ENCODE measurements at places on chromosomes 1 and 21.

- no peak for DNase-seq
- H3K27me3 ChIP-seq: no peaks in the 10 kb centered on the region
- peaks cover 10% of the 10 kb centered on the region for H3K36me3 ChIP-seq
- no peaks in the 10 kb centered on the region for H3K4me1 ChIP-seq
These were observed 8.0 kb upstream of the YBX1 start for GRCh38 chr1:42674214-42674613.

DNA sequence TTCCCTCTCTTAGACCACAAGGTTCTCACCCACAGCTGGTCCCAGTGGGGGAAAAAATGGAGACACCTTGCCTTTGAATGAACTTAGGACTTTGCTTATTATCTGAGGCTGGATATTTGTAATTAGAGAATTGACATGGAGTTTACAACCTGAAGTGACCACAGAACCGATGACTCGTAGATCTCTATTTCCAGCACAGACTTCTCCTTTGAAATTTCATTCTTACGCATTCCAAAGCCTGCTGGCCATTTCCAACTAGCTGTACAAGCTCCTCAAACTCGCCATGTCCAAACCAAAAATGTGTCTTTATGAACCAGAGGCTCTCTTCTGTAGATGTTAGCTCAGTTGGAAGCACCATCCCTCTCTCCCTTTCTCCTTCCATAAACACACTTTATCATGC is 12.0 kb downstream of the RAB7B start:
- no peak for DNase-seq
- H3K4me3 ChIP-seq: no peak overlapping the region
- no peaks in the 10 kb centered on the region for H3K27me3 ChIP-seq
- no peaks in the 10 kb centered on the region for H3K4me1 ChIP-seq
- no peak overlapping the region for H3K27ac ChIP-seq

GRCh38 chr1:166354406-166354805 is 187.6 kb upstream of the FAM78B start:
- no peaks in the 10 kb centered on the region for H3K27me3 ChIP-seq
- H3K4me1 ChIP-seq: no peaks in the 10 kb centered on the region
- no peak overlapping the region for H3K4me3 ChIP-seq
- DNase-seq: no peak
- no peak overlapping the region for H3K27ac ChIP-seq

GRCh38 chr1:78619032-78619431 is 1.2 kb upstream of the IFI44L start:
- DNase-seq: no peak
- peak overlapping the region; percentile 85 for H3K27ac ChIP-seq
- peak overlapping the region; percentile 36 for H3K4me3 ChIP-seq

DNA sequence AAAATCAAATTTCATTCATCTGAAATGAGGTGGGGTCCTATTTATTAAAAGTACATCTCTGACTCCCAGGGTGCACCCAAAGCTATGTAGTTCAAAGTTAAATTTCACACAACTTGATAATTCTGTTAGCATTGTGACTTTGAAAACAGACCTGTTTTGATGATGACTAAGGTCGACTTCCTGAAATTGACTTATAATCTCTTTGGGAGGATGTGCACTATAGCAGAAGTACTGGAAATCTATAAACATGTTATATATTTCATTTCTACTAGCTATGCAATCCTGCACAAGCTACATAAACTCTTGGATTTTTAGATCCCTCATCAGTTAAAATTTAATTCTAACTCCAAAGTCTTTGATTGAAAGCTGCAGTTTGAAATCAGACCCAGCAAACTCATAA is 507.6 kb downstream of the NEGR1 start:
- H3K4me1 ChIP-seq: no peaks in the 10 kb centered on the region
- H3K27me3 ChIP-seq: no peaks in the 10 kb centered on the region
- no peaks in the 10 kb centered on the region for H3K36me3 ChIP-seq
- no peak overlapping the region for H3K27ac ChIP-seq
- H3K4me3 ChIP-seq: no peak overlapping the region

GRCh38 chr1:53285969-53286760 is 41.7 kb downstream of the LRP8 start:
- H3K27ac ChIP-seq: no peak overlapping the region
- H3K4me1 ChIP-seq: no peaks in the 10 kb centered on the region
- no peaks in the 10 kb centered on the region for H3K36me3 ChIP-seq
- H3K4me3 ChIP-seq: no peak overlapping the region
- DNase-seq: no peak

DNA sequence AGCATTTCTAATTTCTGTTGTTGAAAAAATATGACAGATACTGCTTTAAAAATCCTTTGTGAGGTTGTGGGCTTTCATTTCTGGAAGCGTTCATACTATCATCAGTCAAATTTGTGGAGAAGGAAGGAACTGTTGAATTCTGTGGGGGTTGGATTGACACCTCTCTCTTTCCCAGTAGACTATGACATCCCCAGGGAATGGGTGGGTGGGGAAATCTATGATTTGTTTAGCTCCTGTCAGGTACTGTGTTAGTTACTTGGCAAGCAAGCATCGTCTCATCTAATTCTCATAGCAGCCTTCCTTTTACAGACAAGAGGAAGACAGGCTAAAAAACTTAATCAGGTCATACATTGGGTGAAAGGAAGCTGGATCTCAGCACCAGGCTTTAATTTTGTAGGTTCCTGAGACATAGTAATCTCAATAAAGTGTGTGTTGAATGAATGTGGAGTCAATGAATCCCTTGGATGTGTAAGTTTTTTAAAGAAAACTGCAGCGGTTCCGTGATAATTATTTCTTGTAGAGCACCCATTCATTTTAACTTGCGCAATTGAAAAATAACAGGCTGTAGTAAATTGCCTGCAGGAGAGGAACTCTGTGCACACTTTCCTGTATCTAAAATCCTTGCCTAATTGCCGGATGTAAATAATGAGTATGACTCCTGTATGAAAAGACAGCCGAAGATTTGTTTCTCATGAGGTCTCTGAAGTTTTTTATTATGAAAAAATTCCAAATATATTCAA is 60.6 kb downstream of the MYOM3 start:
- DNase-seq: no peak
- no peaks in the 10 kb centered on the region for H3K36me3 ChIP-seq
- H3K27me3 ChIP-seq: no peaks in the 10 kb centered on the region
- no peaks in the 10 kb centered on the region for H3K4me1 ChIP-seq

- DNase-seq: peak; percentile 36
- no peaks in the 10 kb centered on the region for H3K27me3 ChIP-seq
- H3K36me3 ChIP-seq: no peaks in the 10 kb centered on the region
- H3K4me1 ChIP-seq: peaks cover 16% of the 10 kb centered on the region
- no peak overlapping the region for H3K4me3 ChIP-seq
- no peak overlapping the region for H3K27ac ChIP-seq
These were observed 46.3 kb downstream of the AGPAT3 start for GRCh38 chr21:43911015-43911934.

DNA sequence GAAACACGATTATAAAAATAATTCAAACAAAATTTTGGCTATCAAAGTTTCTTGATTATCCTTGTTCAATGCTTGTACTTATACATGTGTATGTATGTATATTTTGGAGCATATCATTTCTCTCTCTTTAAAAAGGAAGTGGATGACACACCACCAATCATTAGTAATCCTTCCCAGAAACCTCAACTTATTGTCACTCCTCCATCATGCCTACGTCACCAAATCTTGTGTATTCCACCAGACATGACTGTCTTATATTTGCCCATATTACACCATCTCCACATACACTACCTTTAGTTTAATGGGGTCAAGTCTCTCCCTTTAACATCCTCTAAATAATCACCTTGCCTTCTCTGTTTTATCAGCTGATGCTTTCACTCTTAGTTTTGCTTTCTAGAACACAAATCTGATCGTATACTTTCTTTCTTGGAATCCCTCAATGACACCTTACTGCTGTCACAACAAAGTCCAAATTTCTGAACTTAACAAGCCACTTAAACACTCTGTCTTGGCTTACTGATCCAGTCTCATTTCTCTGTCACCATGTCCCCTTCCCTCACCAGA is 124.0 kb downstream of the BRINP3 start:
- no peak overlapping the region for H3K4me3 ChIP-seq
- H3K27ac ChIP-seq: no peak overlapping the region
- H3K36me3 ChIP-seq: no peaks in the 10 kb centered on the region
- DNase-seq: no peak
- H3K4me1 ChIP-seq: no peaks in the 10 kb centered on the region

- no peak overlapping the region for H3K27ac ChIP-seq
- no peaks in the 10 kb centered on the region for H3K36me3 ChIP-seq
- no peaks in the 10 kb centered on the region for H3K4me1 ChIP-seq
- no peak for DNase-seq
These were observed 58.2 kb upstream of the LRRC8B start for GRCh38 chr1:89466307-89466930.

GRCh38 chr21:41338455-41338854 is 21.9 kb downstream of the FAM3B start:
- H3K4me1 ChIP-seq: no peaks in the 10 kb centered on the region
- H3K4me3 ChIP-seq: no peak overlapping the region
- H3K36me3 ChIP-seq: no peaks in the 10 kb centered on the region
- H3K27me3 ChIP-seq: peaks cover 5% of the 10 kb centered on the region

- no peak overlapping the region for H3K4me3 ChIP-seq
- H3K36me3 ChIP-seq: no peaks in the 10 kb centered on the region
- H3K27ac ChIP-seq: no peak overlapping the region
- no peaks in the 10 kb centered on the region for H3K4me1 ChIP-seq
These were observed 170.4 kb downstream of the VAV3 start for GRCh38 chr1:107794571-107794970.

DNA sequence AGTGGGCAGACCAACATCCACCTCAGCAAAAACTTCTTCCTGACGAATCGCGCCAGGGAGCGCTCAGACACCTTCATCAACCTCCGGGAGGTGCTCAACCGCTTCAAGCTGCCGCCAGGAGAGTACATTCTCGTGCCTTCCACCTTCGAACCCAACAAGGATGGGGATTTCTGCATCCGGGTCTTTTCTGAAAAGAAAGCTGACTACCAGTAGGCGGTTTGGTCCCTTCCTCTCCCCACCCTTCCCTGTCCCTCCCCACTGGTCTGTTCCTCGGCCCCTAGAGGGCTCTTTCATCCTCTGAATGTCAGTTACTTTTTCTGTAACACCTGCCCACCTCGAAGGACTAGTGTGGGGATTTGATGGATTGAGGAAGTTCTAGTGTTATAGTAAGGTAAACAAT is 46.9 kb downstream of the CAPN2 start:
- DNase-seq: no peak
- H3K4me3 ChIP-seq: no peak overlapping the region
- no peak overlapping the region for H3K27ac ChIP-seq
- no peaks in the 10 kb centered on the region for H3K4me1 ChIP-seq
- H3K27me3 ChIP-seq: no peaks in the 10 kb centered on the region

- no peak for DNase-seq
- H3K27ac ChIP-seq: no peak overlapping the region
- H3K4me1 ChIP-seq: no peaks in the 10 kb centered on the region
- no peaks in the 10 kb centered on the region for H3K36me3 ChIP-seq
These were observed 488.0 kb upstream of the B3GALT2 start for GRCh38 chr1:193674292-193674944.

GRCh38 chr1:11680270-11681070 is 478 bp downstream of the MAD2L2 start:
- H3K36me3 ChIP-seq: no peaks in the 10 kb centered on the region
- no peaks in the 10 kb centered on the region for H3K27me3 ChIP-seq
- no peak overlapping the region for H3K27ac ChIP-seq
- DNase-seq: no peak
- H3K4me1 ChIP-seq: peaks cover 12% of the 10 kb centered on the region

DNA sequence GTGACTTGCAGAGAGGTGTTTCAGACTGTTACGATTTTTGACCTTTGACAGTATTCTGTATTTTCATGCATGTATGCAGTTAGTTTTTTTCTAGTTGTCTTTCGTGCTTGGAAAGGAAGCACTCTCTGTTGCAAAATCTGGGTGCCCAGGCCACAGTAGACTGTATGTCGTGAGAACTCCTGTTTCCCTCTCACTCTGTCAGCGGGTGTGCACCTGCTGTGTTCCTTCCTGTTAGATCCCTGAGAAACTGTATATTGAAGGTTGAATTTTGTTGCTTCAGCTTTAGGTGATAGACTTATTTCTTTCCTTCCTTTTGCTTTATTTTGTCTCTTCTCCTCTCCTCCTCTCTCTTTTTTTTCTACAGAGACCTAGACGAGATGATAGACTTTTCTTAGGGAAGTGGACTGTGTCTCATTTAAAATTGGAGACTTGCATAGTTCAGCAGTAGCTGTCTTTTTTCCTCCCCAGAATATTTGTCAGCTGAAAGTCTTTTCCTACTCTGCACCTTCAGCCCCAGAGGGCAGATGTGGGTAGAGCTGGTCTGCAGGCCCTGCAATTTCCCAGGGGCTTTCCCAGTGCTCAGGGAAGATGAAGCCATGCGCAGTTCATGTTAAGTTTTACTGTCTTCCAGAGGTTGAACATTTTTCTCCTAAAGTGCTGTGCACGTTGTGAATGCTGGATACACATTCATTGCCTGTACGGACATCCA is 1.4 kb downstream of the TRAPPC10 start:
- peak overlapping the region; percentile 94 for H3K4me3 ChIP-seq
- H3K36me3 ChIP-seq: no peaks in the 10 kb centered on the region
- peak overlapping the region; percentile 85 for H3K27ac ChIP-seq
- DNase-seq: no peak
- peaks cover 17% of the 10 kb centered on the region for H3K4me1 ChIP-seq
- H3K27me3 ChIP-seq: no peaks in the 10 kb centered on the region

- H3K27ac ChIP-seq: no peak overlapping the region
- no peaks in the 10 kb centered on the region for H3K27me3 ChIP-seq
- H3K4me1 ChIP-seq: peaks cover 5% of the 10 kb centered on the region
These were observed 5.0 kb downstream of the TMEM240 start for GRCh38 chr1:1535201-1536018.

GRCh38 chr1:73761559-73761958 is 436.4 kb downstream of the LRRIQ3 start:
- no peaks in the 10 kb centered on the region for H3K27me3 ChIP-seq
- H3K4me3 ChIP-seq: no peak overlapping the region
- no peak overlapping the region for H3K27ac ChIP-seq
- H3K4me1 ChIP-seq: no peaks in the 10 kb centered on the region
- no peaks in the 10 kb centered on the region for H3K36me3 ChIP-seq
- DNase-seq: no peak

- peak; percentile 52 for DNase-seq
- no peaks in the 10 kb centered on the region for H3K36me3 ChIP-seq
- H3K4me3 ChIP-seq: no peak overlapping the region
These were observed 37.2 kb upstream of the SIM2 start for GRCh38 chr21:36661511-36662309.

DNA sequence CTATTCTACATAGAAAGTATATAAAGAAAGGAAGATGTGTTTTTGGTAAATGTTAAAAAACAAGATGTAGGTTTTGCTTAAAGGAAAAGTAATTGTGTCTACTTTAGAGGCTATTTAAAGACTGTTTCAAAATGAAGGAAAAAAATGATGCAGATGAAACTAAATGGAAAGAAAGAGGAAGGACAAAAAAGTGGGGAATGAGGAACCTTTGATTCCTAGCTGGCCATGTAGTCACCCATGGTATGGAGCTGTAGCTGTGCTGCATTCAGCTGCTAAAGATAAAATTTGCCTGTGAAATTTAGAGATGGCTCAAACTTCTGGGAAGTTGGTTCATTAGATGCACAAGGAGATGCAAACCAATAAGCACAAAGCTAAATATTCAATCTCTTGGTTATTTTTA is 86.8 kb upstream of the SERBP1 start:
- H3K4me3 ChIP-seq: no peak overlapping the region
- H3K27ac ChIP-seq: no peak overlapping the region
- no peak for DNase-seq
- H3K4me1 ChIP-seq: no peaks in the 10 kb centered on the region
- H3K27me3 ChIP-seq: no peaks in the 10 kb centered on the region

All from adrenal gland (tissue), 19 donors.